T-helper 22 cell (primary cell): ENCODE measurements at places on chromosomes 13 and 19.

GRCh38 chr19:31567776-31568175 lies 218.5 kb upstream of the TSHZ3 start:
- DNase-seq, result no peak

- no peak for DNase-seq
Observed at GRCh38 chr19:8468761-8469373, 24.1 kb downstream of the HNRNPM start.

DNA sequence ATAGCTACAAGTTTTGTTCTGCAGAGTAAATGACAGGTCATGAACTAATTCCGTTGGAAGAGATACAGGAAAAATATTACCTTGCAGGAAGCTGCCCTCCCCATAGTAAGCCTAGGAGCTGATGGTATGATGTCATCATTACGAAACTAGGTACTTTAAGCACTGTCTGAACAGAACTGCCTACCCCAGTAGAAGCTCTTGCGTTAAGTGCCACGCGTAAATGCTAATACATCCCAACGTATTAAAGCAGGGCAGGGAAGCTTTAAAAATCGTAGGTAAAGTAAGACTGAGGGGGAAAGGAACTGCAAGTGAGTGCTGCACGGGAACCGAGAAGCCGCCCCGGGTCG lies 572 bp downstream of the UGGT2 start:
- DNase-seq, result no peak

DNA sequence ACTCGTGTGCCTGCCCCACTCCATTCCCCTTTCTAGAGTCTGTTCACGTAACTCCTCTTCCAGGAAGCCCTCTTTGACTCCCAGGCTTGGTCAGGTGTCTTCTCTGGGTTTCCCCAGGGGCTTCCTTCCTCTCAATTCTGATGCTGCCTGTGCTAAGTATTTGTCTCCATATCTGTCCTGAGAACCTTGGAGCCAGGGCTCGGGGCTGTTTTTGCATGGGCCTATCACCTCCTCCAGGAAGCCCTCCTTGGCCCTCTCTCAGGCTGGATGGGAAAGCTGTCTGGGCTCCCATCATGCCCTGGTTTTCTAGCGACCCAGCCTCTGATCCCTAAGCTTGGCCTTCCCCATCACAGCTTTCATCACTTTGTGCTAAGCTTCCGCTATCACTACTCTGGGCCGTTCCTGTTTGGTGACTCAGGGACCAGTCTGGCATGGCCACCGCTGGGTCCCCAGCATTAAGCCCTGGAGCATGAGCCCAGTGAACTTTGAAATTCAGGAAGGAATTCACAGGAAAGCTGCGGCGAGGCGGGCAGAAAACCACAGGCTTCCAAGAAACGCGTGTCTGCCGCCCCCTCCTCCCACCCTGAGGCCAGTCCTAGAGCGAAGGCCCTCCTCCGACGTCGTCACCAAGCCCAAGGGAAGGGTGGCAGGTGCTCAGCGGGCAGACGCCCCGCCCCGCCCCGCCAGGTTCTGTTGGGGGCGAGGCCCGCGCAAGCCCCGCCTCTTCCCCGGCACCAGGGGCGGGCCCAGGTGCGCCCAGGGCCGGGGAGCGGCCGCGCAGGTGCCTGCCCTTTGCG lies 486 bp upstream of the SPINT2 start:
- peak; percentile 63 for DNase-seq

DNA sequence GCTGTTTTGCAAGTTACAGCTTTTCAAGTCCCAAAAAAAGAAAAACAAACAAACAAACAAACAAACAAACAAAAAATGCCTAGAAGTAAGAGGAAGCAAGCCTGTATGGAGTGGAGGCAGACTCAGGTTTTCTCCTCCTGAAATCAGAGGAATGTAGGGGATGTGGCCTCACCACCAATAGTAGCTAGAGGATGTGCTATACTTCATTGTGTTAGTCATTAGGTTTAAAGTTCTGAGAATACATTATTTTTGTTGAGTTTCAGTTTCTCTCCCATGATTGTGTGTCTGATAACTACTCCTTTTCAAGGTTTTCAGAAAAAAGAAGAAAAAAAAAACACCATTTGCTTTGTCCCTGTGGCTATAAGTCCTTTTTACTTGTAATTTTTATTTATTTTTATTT lies 524.5 kb downstream of the GPC6 start:
- DNase-seq, result no peak

DNA sequence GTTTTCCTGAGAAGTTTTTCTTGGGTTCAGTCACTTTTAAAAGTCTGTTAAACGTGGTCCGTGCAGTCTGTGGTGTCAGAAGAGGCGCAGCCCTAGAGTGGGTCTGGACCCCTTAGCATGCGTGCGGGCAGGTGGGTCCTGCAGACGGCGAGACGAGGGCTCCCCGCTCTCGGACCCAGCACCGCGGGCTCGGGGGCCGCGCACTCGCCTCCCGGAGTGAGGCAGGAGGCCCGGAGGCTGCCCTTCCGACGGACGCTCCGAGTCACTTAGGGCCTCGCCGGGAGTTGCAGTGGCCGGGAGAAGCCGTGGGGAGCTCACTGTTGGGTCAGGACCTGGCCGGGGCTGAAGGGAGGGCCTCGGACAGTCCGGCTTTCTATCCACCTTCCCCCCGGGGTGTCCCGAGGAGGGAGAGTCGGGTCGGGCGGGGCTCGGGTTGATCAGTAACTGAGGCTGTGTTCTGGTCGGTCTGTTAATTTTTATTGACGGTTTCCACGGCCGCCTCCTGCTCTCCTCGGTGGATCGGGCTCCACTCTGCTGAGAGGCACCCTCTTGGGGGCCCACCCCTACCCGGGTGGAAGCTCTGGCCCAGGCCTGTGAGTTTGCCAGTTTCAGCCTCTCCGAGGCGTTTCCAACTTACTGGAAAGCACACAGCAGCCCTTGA lies 1.3 kb downstream of the PTBP1 start:
- no peak for DNase-seq
